Non-pigmented ciliary epithelial cell (primary cell): ENCODE measurements at places on chromosomes 7 and 10.

DNA sequence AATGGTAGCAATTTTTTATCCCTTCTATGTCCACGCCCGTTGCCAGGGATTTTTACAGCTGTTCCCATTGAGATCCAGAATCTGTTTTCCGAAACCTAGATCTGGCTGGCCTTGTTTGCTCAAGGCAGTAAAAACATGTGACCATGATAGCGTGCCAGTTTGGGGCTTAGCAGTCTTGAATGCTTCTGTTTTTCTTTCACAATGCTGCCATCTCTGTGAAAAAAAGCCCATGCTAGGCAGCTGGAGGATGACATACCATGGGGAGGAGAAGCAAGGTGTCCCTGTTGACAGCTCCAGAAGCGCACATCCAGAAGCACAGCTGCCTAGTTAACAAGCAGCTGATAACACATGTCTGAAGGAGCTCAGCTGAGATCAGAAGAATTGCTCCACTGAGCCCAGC, 2.2 kb upstream of the ZNF92 start:
- DNase-seq = no peak

GRCh38 chr10:44261296-44261695, 123.6 kb downstream of the CXCL12 start:
- DNase-seq = no peak

GRCh38 chr10:63986536-63986935, 465.3 kb downstream of the REEP3 start:
- no peak for DNase-seq

GRCh38 chr7:24972166-24972477, 7.9 kb downstream of the OSBPL3 start:
- DNase-seq = no peak

GRCh38 chr7:102843850-102844249, 69.0 kb upstream of the LRRC17 start:
- no peak for DNase-seq

GRCh38 chr7:99752356-99752755, 17.4 kb upstream of the CYP3A7 start:
- DNase-seq = no peak

DNA sequence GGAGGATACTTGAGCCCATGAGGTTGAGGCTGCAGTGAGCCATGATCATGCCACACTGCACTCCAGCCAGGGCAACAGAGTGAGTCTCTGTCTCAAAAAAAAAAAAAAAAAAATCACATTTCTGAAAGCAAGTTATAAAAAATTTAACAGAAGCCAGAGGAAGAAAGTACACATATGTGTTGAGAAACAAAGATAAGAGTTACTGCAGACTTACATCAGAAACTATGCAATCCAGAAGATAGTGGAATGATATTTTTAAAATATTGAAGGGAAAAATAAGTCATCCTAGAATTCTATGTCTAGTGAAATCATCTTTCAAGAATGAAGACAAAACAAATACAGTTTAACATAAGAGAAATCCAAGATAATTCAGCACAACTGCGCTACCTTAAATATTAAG, 46.9 kb downstream of the ZNF518A start:
- no peak for DNase-seq

GRCh38 chr7:21844742-21845141, 101.0 kb downstream of the CDCA7L start:
- DNase-seq = no peak

DNA sequence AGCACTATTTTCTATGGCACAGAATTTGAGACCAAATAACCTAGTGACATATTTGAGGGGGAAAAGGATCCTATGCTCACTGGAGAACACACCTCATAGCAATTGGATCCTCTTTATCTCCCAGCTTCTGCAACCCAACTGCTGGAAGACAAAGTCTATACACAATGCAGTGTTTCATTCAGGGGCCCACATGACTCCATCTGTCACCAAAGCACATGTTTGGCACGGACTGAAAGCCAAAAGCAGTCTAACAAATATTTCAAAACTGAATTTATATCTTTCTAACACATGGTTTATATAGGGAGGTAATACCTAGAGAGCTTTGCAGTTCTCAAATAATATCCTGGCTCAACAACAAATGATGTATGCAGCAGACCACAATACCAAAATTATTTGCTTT, 39.2 kb downstream of the ADAM12 start:
- no peak for DNase-seq

DNA sequence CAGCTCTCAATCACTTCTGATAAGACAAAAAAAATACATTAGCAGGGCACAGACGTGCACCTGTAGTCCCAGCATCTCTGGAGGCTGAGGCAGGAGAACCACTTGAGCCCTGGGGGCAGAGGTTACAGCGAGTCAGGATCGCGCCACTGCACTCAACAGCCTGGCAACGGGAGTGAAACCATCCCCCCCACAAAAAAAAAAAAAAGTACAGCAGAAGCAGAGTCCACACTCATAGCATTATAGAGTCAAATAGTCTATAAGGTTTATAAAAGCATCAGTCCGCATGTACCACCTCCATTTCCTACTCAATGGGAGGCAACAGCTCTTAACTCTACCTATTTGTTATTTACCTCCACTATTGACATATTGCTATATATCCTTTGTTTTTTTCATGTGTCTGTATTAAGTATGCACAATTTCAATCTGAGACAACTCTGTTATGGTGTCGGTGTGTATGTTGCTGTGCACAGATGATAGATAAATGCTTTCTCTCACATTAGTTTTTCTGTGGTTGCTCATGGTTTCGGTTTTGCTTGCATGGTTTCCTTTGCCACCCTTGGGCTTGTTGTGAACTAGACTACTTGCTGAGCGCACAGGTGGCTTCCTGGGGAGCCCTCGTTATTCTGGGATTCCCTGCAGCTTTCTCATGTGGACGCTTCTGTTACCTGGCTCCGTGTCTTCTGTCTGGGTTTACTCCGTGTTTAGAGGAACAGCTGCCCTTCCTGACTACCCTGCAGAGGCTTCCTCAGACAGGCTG, 40.4 kb downstream of the PROSER2 start:
- no peak for DNase-seq

DNA sequence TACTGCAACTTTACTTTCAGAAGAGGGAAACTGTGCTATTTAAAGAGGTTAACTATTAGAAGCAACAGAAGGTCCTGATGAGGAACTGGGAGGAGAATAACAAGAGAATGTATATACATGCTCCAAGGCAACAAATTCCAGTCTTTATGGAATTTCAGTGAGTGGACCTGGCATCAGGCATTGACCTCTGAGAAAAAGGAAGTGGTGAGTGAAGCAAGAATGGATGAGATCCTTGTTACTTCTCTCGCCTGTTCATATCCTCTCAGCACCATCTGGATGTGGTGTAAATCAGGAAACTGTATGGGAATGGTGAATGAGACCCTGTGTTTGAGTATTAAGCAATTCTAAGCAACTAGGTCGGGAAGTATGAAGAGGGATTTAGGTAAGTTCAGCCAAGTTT, 30.3 kb upstream of the KBTBD2 start:
- DNase-seq = no peak

DNA sequence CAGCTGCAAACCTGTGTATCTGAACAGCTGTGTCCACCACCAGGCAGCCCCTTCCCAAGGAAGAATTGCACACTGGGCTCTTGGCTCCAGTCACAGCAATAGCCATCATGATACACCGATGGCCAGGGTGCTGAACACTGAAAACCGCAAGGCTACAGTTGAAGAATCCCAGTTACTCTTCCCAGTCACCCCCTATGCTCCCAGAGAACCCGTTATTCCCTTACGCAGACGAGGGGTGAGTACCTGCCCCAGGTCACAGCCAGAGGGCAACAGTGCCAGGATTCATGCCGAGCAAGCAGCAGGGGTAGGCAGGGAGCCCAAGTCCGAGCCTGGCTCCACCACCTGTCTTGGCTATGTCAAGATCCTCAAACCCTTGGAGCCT, 57.8 kb downstream of the RASGEF1A start:
- no peak for DNase-seq

DNA sequence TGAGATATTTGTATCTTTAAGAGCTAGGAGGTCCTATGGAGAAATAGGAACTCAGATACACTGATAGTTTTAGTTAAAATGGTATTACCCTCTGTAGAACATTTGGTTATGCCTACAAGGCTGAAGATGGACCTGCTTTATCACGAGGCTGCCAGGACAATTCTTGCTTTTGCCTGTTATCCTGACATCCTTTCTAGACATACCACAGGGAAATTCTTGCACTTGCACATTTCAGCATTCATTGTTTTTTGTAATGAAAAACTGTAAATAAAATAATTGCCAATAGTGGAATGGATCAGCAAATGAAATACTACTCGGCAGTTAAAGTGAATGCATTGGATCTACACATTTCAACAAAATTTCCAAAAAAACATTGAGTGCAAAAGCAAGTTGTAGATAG, 9.7 kb downstream of the COL28A1 start:
- DNase-seq = no peak

- DNase-seq = no peak
Measured at GRCh38 chr7:143227806-143228205, 6.0 kb downstream of the TAS2R40 start.

DNA sequence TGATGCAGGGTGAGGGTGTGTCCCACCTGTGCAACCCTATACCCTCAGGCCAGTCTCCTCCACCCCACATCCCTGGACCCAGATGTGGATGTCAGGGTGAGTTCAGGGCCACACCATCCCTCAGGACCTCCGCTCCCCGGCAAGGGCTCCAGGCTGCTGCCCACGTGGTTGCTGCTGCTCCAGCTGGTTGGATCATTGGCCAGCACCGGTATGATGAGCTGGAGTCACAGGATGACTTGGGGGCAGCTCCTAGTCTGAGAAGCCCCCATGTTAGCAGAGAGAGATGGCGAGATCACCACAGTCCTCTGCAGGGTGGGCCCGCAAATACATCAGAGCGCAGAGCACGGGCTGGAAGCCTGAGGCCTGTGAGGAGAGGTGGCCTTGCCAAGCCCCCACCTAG, 103.3 kb upstream of the GDF10 start:
- no peak for DNase-seq

DNA sequence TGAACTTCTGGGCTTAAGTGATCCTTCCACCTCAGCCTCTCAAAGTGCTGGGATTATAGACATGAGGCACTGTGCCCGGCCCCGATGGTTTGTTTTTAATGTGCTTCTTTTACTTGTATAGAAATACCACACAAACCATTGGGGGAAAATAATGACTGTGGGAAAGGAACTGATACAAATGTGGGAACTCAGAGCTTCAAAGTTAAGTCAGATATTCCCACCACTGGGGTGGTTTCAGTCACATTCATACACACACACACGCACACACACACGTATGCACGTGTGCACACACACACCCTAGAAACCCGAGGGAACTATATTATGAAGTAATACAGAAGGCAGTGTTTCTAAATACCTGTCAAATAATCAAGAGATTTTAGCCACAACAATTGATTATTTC, 17.0 kb downstream of the CPA4 start:
- no peak for DNase-seq

DNA sequence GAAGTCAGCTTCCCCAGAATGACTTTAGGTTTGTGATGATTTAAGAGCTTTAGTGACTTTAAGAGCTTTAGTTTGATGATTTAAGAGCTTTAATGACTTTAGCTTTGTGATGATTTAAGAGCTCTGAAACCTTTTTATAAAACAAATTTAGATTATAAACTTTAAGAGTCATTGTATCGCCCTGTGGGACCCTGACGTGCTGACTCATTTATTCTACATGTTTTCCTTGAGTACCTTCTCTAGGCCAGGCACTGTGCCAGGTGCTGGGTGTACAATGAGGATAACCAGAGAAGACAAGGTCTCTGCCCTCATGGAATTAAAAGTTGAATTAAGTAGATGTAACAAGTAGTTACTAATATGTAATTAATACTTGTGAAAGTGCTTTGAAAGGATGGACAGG, 45.4 kb downstream of the CNNM1 start:
- DNase-seq = no peak

GRCh38 chr10:47326306-47326926, 4.2 kb downstream of the GDF2 start:
- DNase-seq = no peak

DNA sequence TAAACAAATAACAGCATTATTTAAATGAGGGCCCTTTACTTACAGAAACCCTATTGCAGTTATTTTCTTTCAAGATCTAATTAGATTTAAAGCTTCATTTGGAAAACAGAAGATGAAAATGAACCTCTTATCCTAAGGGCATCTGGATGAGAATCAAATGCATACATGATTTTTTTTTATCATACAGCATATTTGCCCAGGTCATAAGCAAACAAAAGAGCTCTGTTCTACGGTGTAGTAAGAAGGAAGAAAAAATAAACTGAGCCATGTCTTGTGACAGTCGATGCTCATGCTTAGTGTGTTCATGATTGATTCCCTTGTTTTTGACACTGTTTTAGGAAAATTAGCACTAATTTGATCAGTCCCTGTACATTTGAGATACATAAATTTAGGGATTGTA, 202.6 kb upstream of the RNF32 start:
- DNase-seq = no peak

DNA sequence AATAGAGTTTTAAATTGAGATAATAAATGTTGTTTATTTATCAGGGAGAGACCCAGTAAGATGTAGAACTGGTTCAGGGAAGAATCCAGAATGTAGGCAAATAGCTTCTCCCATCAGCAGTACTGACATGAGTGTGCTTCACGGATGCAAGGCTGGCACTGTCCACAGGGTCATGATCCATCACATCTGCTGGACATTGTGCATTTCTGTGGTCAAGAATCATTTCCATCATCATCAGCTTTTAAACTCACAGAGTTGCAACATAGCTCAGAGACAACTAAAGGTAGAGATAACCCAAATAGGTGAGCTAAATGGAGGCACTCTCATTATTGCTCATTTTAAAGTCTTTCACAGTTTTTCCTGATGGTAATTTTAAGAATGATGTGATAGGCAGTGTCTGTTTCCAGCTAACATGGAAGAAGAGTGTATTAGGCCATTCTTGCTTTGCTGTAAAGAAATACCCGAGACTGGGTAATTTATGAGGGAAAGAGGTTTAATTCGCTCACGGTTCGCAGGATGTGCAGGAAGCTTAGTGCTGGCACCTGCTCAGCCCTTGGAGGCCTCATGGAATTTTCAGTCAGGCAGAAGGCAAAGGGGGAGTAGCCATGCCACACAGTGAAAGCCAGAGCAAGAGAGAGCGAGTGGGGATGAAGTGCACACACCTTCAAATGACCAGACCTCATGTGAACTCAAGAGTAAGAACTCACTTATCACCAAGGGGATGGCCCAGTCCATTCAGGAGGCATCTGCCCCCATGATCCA, 80.8 kb downstream of the INPP5A start:
- no peak for DNase-seq

DNA sequence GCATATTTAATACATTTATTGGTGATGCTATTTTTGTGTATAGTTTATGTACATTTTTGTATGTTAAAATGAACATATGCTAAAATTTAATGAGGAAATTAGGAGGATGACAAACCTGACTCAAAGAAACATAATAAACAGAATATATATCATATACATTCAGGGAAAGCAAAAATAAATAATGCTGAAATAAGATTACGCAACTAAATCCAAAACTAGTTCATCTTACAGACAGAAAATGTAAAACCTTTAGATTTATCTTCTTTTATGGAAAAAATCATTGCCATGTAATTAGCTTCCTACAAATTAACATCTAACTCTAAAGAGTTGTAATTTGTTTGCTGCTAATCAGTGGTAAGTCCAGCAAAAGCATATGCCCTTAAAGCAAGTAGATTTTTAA, 216.5 kb downstream of the PTN start:
- DNase-seq = no peak

- no peak for DNase-seq
Measured at GRCh38 chr7:8135417-8135816, 126.5 kb downstream of the ICA1 start.
